ENCODE measurements at places on chromosomes 7 and 10.

DNA sequence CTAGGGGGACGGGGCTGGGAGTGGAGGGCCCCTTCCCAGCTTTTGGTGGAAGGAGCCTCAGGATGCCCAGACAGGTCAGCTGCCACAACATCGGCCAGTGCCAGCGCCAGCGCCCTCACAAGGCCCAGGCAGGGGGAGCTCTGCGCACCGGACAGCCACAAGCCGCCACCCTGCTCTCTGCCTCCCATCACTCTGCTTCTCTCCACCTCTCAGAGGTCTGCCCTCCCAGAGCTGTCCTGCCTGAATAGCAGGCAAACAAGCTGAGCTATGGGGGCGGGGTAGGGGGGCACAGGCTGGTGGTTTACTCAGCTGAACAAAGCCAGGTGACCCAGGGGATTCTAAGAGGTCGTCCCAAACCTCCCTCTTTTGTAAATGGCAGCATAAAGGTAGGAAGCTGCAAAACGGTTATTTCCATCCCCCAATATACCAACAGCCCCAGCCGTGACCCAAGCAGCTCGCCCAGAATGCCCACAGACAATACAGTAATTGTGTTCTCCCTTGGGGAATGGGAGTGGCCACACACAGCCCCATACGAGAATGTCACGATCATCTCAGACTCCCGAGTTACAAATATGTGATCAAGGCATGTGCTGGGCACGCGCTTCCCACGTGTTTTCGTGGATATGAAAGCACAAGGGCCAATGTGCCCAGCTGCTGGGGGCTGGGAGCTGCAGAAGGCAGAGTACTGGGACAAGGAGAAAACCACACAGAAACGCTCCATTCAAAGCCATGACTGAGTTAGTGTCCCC lies 19.7 kb downstream of the FAM53B start:
- H3K27ac ChIP-seq = peak overlapping the region; percentile 99
- no peaks in the 10 kb centered on the region for H3K36me3 ChIP-seq
- peaks cover 74% of the 10 kb centered on the region for H3K4me1 ChIP-seq
- H3K27me3 ChIP-seq = no peaks in the 10 kb centered on the region

- DNase-seq = no peak
- peaks cover 17% of the 10 kb centered on the region for H3K4me1 ChIP-seq
- H3K27ac ChIP-seq = peak overlapping the region; percentile 80
Observed at GRCh38 chr7:76133164-76133775, 68.4 kb upstream of the SRRM3 start.

DNA sequence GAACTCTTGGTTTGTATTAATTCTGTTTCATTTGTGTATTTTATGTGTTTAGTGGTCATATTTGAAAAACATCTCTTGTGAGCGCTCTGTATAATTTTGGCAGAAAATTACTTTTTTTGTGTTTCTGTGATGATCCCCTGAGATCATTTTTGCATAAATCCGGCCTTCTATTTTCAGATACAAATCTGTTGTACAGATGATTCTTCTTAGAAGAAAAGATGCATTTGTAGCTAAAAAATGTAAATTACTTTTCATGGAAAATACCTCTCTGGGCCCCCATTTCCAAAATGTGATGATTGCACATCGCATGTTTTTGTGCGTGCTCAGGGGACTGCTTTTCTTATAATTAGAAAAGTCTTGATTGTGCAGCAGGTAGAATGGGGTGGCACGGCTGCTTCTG lies 395.4 kb downstream of the LRMDA start:
- no peak overlapping the region for H3K27ac ChIP-seq
- H3K36me3 ChIP-seq = no peaks in the 10 kb centered on the region
- no peaks in the 10 kb centered on the region for H3K4me1 ChIP-seq
- no peaks in the 10 kb centered on the region for H3K27me3 ChIP-seq

DNA sequence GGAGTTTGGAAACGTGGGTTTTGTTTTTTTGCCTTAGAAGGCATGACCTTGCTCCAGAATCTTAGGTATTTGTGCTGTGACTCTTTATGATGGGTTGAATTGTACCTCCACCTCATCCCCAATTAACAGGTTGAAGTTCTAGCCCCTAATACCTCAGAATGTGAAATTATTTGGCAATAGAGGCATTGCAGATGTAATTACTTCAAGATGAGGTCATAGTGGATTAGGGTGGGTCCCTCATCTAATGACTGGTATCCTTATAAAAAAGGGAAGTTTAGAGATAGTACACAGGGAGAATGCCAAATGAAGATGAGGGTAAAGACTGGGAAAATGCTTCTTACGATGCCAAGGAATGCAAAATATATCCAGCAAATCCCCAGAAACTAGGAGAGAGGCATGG lies 3.0 kb upstream of the FAM200A start:
- DNase-seq = no peak
- peaks cover 3% of the 10 kb centered on the region for H3K36me3 ChIP-seq
- H3K4me3 ChIP-seq = no peak overlapping the region
- no peaks in the 10 kb centered on the region for H3K27me3 ChIP-seq

GRCh38 chr10:12350167-12350872 lies 973 bp downstream of the CAMK1D start:
- peak; percentile 25 for DNase-seq
- no peaks in the 10 kb centered on the region for H3K27me3 ChIP-seq
- peaks cover 40% of the 10 kb centered on the region for H3K4me1 ChIP-seq

DNA sequence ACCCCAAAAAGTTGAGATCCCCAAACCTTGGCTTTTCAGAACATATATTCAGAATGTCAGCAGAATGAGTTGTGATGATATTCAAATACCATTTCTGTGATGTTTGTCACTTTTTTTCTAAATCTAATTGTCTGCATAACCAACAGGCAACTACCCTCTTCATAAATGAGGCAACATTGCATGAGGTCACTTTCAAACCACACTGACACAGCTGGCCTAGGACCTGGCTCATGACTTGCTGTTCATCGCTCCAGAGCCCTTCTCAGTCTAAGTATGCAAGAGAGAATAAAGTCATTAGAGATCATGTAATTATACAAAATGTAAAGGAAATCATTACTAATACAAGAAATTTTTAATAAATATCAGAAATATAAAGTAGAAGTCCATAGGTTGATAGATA lies 681.9 kb downstream of the GRM8 start:
- H3K36me3 ChIP-seq = no peaks in the 10 kb centered on the region
- no peaks in the 10 kb centered on the region for H3K4me1 ChIP-seq
- H3K27ac ChIP-seq = no peak overlapping the region
- no peak for DNase-seq
- H3K4me3 ChIP-seq = no peak overlapping the region

- H3K36me3 ChIP-seq = peaks cover 3% of the 10 kb centered on the region
- no peaks in the 10 kb centered on the region for H3K27me3 ChIP-seq
- no peak overlapping the region for H3K27ac ChIP-seq
- H3K4me1 ChIP-seq = no peaks in the 10 kb centered on the region
Observed at GRCh38 chr10:70315815-70316214, 32.0 kb upstream of the NPFFR1 start.

- no peak overlapping the region for H3K27ac ChIP-seq
- no peak for DNase-seq
- H3K27me3 ChIP-seq = peaks cover 23% of the 10 kb centered on the region
- H3K36me3 ChIP-seq = peaks cover 2% of the 10 kb centered on the region
Observed at GRCh38 chr10:123741146-123741545, 75.0 kb downstream of the GPR26 start.

DNA sequence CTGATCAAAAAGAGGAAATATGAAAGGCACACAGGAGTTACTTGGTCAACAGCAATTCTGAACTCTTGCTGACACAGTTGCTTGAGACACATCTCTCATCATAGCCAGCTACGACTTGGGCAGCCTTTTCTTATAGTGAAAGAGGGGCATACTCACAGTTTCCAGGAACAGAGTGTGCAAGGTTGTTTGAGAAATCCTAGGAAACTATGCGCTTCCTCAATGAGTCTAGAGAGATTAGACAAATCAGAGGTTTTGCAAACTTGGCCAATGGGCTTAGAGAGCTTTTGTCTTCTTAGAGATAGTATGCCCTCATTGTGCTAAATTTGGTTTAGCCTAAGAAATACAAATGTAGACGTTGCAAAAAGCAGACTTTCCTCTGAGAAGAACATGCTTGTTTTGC lies 370.4 kb downstream of the HGF start:
- H3K4me1 ChIP-seq = no peaks in the 10 kb centered on the region
- H3K27me3 ChIP-seq = no peaks in the 10 kb centered on the region
- H3K36me3 ChIP-seq = no peaks in the 10 kb centered on the region
- DNase-seq = no peak

DNA sequence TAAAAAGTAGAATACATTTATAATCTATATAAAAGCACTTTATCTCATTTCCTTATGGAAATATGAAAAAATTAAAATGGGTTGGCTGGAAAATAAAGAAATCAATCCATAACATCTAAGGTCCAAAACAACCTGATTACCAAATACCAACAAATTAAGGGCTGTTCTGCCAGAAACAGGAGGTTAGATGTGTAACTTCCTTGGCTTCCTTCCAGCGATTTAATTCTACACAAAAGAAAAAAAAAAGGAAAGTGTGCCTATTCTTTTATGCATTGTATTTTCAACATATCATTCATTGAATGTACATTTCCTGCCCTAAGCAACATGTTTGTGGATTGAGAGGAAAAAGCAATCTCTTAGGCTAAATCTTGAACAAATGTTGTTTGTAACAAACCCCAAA lies 36.2 kb upstream of the USP6NL start:
- H3K4me1 ChIP-seq = peaks cover 3% of the 10 kb centered on the region
- no peak overlapping the region for H3K27ac ChIP-seq
- peaks cover 2% of the 10 kb centered on the region for H3K36me3 ChIP-seq
- no peak overlapping the region for H3K4me3 ChIP-seq
- DNase-seq = no peak
- peaks cover 5% of the 10 kb centered on the region for H3K27me3 ChIP-seq

DNA sequence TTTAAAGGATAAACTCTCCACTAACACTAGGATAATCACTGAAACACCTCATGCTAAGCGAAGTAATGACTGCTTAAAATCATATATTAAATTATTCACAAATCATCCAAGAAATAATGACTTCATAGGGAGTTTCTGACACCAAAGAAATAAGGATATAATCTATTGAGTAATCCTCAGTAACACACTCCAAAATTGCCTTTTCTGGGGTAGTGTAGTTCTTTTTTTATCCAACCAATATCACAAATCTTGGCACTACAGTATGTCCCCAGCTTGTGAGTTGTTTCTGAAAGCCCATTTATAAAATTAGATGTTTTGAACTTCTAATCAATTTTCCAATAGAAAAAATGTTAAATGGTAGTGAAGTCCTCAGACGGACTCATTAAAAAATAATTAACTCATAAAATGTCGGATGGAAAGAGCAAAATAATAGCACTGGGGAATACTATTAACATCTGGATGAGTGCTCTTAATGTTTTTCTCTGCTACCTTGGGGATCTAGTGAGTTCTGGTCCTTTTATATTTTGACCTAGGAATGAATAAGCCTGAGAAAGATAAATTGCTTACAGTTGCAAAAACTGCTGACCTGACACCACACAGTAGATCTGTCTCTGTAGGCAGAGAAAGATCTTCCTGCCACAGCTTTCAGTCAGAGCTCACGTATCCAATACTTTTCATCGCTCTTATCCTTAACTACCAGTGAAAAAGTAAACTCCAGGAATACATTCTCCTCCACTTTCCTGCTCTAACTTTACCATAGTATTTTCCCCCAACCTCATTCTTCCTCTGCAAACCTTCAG lies 618.5 kb upstream of the ANKRD30A start:
- DNase-seq = no peak
- no peaks in the 10 kb centered on the region for H3K4me1 ChIP-seq
- H3K27me3 ChIP-seq = no peaks in the 10 kb centered on the region
- no peaks in the 10 kb centered on the region for H3K36me3 ChIP-seq
- H3K27ac ChIP-seq = no peak overlapping the region
- no peak overlapping the region for H3K4me3 ChIP-seq

DNA sequence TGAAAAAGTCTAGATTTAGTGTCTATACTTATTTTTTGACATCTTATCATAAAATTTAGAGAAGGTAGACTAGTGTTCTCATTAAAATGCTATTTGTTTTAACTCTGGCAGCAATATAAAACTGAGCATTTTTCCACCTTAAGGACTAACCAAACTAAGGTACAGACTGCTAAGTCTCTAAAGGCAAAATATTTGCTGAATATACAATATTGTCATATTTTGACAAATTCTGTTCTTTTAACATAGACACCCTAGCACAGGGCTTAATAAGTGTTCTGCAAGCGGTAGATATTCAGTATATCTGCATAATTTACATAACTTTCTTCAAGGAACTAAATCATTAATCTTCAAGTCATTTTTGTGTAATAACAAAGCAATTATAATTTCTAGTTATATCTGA lies 8.6 kb downstream of the RTKN2 start:
- H3K4me1 ChIP-seq = peaks cover 3% of the 10 kb centered on the region
- H3K4me3 ChIP-seq = no peak overlapping the region
- H3K36me3 ChIP-seq = peaks cover 2% of the 10 kb centered on the region
- H3K27me3 ChIP-seq = peaks cover 6% of the 10 kb centered on the region
- H3K27ac ChIP-seq = no peak overlapping the region
- DNase-seq = no peak

DNA sequence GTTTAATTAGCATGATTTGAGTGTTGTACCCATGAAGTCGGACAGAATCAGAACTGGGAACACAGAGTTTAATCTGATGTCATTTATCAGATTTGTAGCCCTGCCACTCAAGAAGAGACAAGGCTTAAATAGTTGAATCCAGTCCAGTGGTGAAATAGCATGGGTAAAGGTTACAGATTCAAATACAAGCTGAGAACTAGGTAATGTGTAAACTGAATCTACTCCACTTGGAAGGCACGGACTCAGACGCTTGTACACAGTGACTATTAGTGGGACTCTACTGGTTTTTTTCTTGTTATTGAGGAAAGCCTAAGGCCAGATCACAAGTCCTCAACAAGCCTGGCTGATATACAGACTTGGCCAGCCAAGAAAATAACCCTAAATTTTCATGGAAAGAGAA lies 142.9 kb downstream of the CTTNBP2 start:
- no peak overlapping the region for H3K27ac ChIP-seq
- no peaks in the 10 kb centered on the region for H3K4me1 ChIP-seq
- no peaks in the 10 kb centered on the region for H3K36me3 ChIP-seq
- no peak overlapping the region for H3K4me3 ChIP-seq
- DNase-seq = no peak
- peaks cover 48% of the 10 kb centered on the region for H3K27me3 ChIP-seq

DNA sequence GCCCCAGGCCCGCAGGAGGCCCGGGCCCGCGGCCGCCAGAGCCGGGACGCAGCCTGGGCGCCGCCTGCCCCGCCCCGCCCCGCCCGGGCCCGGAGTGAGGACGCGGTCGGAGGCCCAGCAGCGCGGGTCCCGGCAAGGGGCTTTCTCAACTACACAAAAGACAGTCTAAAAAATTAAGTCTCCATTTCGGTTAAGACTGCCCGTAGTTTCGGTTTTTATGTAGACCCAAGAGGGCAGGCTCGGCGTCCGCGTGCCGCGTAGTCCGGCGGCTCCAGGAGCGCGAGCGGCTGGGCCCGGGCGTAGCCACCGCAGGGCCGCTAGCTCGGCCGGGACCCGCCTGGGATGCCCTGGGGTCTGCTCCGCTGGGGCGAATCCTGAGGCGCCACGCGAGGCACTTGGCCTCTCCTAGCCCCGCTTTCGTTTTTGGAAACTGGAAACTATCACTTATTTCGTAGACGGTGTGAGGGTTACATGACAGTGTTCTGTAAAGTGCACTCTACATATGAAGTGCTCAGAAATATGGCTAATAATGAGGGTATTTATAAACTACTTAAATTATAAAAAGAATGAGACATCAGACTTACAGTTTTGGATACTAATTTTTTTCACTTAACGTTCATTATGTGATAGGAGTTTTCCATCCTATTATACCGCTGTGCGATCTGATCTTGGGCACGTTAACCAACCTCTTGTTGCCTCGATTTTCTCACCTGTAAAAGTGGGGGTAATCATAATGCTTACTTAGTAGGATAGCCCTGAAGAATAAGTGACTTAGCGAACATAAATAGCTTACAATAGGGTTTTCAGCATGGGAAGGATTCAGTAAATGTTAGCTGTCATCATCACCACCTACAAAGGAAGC lies 573 bp downstream of the BLVRA start:
- DNase-seq = peak; percentile 31
- H3K27me3 ChIP-seq = peaks cover 8% of the 10 kb centered on the region
- H3K4me3 ChIP-seq = peak overlapping the region; percentile 87
